ENCODE measurements at places on chromosomes 12 and 14.

DNA sequence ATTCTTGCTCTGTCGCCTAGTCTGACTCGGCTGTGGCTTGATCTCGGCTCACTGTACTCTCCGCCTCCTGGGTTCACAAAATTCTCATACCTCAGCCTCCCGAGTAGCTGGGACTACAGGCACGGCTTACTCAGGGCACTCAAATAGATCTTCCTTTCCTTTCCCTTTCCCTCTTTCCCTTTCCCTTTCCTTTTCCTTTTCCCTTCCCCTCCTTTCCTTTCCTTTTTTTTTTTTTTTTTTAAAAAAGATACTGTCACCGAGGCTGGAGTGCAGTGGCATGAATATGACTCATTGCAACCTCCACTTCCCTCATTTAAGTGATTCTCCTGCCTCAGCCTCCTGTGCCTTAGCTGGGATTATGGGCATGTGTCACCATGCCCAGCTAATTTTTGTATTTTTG lies 86.0 kb downstream of the AEBP2 start:
- DNase-seq: no peak

- no peak for DNase-seq
These were observed 26.8 kb upstream of the CLEC2D start for GRCh38 chr12:9642606-9643265.

- no peak for DNase-seq
These were observed 8.3 kb upstream of the TBX5 start for GRCh38 chr12:114414031-114414865.

- DNase-seq: peak; percentile 54
These were observed 8.6 kb upstream of the ASB2 start for GRCh38 chr14:93984987-93985410.

DNA sequence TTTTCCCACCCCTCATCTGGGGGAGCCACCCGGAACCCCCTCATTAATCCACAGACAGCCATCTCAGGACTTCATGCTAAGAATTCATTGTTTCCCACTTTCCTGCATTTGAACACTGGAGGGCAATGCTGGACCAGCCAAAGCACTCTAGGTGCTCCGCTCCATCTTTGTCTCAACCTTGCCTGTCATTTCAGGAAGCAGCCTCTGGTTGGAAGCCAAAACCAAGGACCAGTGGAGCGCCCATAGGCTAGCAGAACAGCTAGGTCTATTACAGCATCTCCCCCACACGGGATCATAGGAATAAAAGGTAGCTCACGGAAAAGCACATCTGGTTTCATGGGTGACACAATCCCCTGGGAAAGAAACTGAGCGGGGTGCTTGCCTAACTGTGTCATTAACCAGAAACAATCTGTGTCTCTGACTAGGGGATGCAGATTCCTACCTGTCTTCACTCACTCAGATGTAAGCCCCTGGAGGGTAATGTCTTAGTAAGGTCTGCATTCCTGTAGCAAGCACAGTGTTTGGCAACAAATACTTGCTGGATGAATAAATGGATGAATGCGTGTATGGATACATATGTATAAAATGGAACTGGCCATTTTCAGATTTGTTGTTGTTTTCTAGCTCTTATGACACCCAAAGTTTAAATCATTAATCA lies 197.0 kb downstream of the DAD1 start:
- peak; percentile 74 for DNase-seq

Measured in posterior cingulate gyrus (tissue), 11 donors.